T1000 (cell line): ENCODE measurements at places on chromosomes 16 and 17.

GRCh38 chr16:85455534-85455933, 157.6 kb upstream of the GSE1 start:
- DNase-seq, result no peak

DNA sequence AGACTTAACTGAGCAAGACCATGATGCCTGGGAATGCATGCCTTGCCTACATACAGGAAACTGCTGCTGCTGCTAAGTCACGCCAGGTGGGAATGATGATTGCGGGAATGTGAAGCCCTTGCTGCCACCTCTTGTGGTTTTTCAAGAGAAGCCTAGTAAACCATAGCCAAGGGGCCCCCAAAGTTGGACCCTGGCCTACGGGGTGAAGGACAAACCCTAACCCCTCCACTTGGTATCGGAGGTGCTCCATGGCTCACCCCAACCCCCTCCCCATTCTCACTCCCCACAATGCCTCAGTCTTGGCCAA, 233.9 kb downstream of the ZNF423 start:
- no peak for DNase-seq

DNA sequence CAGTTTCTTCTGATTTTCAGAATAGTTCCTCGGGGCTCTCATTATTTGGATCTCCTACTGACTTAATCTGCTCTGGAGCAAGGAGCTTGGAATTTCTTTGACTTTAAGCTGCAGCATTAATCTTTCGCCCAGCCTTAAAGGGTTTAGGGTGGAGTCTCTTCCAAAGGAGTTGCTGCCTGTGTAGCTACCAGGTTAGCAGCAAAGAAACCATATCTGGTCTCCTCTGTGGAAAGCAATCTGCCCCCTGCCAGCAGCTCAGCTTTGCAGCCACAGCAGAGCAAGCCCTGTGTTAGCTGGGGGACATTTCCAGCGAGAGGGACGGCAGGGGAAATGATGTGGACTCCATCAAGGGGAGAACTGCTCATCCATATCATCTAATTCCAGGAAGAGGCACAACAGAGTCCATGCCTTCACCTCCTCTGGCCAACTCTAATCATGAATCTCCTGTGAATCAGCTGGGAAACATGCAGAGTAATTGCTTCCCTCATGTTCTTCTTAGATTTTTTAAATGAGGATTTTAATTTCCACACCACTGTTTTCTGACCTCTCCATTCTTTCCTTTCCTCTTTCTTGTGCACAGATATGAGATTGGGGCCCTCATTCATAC, 827.6 kb upstream of the CA10 start:
- DNase-seq, result no peak

DNA sequence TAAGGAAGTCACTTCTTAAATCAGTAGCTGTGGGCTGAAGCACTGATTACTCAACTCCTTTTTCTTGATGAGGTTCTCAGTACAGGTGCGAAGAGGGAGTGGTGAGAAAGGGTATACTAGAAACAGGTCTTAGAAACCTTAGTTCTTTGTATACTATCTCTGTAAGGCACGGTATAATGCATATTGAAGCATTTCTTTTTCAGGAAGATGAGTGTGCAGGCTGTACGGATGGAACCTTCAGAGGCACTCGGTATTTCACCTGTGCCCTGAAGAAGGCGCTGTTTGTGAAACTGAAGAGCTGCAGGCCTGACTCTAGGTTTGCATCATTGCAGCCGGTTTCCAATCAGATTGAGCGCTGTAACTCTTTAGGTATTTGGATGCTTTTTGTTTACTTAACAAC, 39.2 kb downstream of the CYLD start:
- DNase-seq, result no peak

DNA sequence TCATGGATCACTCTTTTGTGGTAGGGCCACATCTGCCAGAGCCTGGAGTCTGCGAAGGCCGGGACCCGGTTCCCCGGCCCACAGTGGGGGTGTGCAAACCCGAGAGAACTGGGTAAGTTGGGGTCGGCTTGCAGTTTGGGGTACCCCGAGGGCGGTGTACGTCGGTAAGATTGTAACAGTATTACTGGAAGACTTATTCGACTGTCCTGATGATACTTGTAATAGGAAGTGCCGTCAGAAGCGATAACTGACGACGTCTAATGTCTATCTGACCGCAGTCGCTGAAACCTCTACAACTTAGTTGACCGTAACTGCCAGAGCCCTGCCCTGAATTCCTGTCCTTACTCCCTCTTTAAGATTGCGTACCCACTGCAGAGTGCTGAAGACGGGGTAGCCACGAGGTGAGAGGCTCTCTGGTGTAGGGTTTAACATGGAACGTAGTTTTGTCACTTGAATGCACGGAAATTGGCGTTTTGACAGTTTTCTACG, 24.0 kb downstream of the TRPV2 start:
- no peak for DNase-seq
